ENCODE measurements at places on chromosomes 3 and 15. TPM values are rescaled to one million over a fixed set of nuclear protein-coding genes. Genes with fewer than 3 reads are reported as not detected.

GP9 gene
- total RNA-seq = not detected

LSG1 gene
- 32.3 TPM for total RNA-seq

TOMM70 gene
- total RNA-seq = 69.7 TPM

PLA2G4B gene
- 10.8 TPM for total RNA-seq

CPA3 gene
- total RNA-seq = not detected

SPINT1 gene
- total RNA-seq = 0.15 TPM

HIGD2B gene
- total RNA-seq = not detected

MYEF2 gene
- total RNA-seq = 1.3 TPM

TRIM42 gene
- not detected for total RNA-seq

SAXO2 gene
- 0.44 TPM for total RNA-seq

SEMA3G gene
- total RNA-seq = under 0.01 TPM

NOX5 gene
- total RNA-seq = 0.83 TPM

SMCO1 gene
- total RNA-seq = not detected

ADAMTS17 gene
- 0.17 TPM for total RNA-seq

WWTR1 gene
- total RNA-seq = 33.2 TPM

CIB2 gene
- 1.3 TPM for total RNA-seq

CMTM8 gene
- total RNA-seq = 0.17 TPM

SERPINI2 gene
- not detected for total RNA-seq

CPEB1 gene
- 42.7 TPM for total RNA-seq

DNAJA4 gene
- 3.6 TPM for total RNA-seq

SLC24A5 gene
- not detected for total RNA-seq

MCF2L2 gene
- total RNA-seq = not detected

TCF12 gene
- 231 TPM for total RNA-seq

CLDN18 gene
- under 0.01 TPM for total RNA-seq

WDR49 gene
- total RNA-seq = 1.0 TPM

SPATA12 gene
- total RNA-seq = 0.15 TPM

EFHB gene
- 0.17 TPM for total RNA-seq

All from smooth muscle cell of trachea (primary cell).